ENCODE measurements at places on chromosomes 2 and 18.

GRCh38 chr18:2091937-2092336 is 479.4 kb downstream of the METTL4 start:
- no peak for DNase-seq

DNA sequence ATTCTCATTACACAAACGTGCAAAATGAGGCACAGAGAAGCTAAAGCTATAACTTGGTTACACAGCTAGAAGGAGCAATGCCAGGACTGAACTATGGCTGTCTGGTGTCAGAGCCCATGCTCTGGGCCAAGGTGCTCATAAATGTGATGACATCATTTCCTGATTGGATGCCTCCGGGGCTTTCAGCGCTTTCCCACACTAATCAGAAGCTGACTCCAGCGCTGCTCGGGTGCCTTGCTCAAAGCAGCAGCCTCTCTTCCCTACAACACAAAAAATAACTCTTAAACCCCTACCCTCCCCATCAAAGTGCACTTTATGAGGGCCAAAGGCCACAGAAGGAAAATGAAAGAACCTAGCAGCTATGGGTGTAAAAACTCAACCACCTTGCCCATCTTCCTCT is 90.7 kb downstream of the STK39 start:
- no peak for DNase-seq

- no peak for DNase-seq
Measured at GRCh38 chr2:126935774-126936173, 37.1 kb downstream of the TEX51 start.

DNA sequence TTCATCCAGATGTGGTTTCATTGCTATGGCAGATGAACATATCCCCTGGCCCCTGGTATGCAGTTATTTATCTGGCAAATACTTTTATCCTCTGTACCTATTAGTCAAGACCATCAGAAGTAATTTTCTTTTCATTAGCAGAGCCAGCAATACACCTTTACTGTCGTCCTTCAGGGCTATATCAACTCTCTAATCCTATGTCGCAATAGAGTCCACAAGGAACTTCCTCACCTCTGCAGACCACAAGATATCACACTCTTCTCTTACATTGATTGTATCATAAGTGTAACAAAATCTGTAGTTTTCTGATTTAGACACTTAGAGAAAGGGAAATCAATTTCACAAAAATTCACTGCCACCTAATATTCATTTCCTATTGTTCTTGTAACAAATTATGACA is 252.9 kb upstream of the DCC start:
- no peak for DNase-seq

DNA sequence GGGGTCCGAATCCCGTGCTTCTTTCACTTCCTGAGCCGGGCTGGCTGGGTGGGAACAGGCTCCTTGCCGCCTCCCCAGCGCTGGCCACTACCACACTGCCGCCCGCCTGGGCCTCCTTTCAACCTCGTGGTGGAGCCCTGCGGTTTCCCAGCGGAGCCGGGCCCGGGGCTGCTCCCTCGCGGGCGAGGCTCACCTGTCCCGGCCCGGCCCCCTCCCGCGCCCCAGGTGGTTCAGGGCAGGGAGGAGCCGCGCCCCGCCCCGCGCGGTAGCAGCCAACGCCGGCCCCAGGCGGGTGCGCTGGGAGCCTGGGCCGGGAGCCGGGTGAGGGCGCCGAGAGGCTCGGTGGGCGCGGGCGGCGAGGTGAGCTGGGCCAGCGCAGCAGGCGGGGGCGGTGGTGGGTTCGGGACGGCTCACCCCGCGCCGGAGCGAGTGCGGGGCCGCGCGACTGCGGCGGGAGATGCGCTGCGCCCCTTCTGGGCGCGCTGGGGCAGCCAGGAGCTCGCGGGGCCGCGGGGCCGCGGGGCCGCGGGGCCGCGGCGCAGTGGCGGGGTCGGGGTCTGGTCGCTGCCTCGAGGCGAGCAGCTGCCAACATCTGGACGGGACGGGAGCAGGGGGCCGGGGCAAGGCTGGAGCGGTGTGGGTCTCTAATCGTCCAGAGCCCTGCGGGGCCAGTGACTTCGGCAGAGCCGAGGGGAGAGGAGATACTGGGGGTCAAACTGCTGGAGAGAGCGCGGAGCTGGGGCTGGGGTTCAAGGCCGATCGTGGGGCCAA is at the start of gene LYPD6B:
Gene LYPD6B (plus strand): TSS at position 258 of the 771 bp plus-strand sequence. CDS start 92,250 bp downstream, outside the sequence.
- no peak for DNase-seq

- no peak for DNase-seq
Measured at GRCh38 chr18:10131460-10132395, 217.9 kb downstream of the VAPA start.

- DNase-seq, result no peak
Measured at GRCh38 chr2:136767030-136767429, 1.7 kb downstream of the THSD7B start.

GRCh38 chr2:240596491-240596931 is 10.0 kb downstream of the CAPN10 start:
- no peak for DNase-seq

DNA sequence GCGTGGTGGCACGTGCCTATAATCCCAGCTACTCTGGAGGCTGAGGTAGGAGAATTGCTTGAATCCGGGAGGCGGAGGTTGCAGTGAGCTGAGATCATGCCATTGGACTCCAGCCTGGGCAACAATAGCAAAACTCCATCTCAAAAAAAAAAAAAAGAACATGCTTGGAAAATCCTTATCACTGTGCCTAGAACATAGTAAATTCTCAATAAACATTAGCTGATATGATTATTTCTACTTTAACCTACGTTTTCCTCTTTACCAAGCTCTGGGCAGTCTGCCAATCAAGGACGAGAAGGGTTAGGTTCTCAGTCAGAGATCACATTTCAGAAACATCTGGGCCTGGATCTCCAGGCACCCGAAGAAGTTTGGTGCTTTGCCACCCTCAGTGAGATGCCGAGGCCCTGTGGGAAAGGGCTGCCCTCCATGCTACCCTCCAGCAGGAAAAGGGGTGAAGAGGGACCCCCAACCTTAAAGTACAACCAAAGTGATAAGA is 107.7 kb downstream of the BCL11A start:
- no peak for DNase-seq

- DNase-seq, result no peak
Measured at GRCh38 chr2:150274108-150274507, 213.4 kb downstream of the RND3 start.

DNA sequence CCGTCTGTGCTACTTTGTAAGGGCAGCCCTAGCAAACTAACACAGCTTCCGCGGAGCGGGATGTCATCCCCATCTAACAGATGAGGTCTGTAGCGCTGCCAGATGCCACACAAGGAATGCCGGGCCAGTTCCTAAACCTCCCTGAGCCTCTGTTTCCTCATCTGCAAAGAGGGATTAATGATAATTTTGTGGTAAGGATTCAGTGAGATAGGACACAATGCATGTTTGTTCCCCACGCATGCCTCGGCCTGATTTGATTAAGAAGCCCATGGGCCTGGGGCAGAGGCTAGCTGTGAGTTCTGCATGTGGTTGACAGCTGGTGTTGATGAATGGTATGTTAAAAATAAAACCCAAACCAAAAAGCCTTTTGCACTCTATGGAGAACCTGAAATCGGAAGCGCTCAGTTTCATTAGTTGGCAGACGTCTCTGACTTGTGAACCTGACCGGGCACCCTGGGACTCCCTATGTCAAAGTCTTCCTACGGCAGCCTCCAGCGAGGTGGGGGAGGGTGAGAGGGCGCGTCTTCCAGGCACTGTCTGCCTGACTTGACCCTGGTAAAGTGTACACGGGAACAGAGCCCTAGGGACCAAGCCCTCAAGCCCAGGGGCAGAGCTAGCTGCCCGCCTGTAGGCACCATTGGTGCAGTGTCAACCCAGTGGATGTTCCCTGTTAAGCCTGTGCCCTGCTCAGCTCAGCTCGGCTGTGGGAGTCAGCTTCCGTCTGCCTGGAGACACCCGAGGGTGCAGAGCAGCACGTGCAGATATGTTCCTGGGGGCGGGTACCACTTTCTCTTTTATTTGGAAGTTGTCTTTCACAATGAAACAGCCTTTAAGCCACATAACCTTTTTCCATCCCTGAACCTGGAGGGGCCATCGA is 14.8 kb upstream of the INHBB start:
- DNase-seq, result no peak

DNA sequence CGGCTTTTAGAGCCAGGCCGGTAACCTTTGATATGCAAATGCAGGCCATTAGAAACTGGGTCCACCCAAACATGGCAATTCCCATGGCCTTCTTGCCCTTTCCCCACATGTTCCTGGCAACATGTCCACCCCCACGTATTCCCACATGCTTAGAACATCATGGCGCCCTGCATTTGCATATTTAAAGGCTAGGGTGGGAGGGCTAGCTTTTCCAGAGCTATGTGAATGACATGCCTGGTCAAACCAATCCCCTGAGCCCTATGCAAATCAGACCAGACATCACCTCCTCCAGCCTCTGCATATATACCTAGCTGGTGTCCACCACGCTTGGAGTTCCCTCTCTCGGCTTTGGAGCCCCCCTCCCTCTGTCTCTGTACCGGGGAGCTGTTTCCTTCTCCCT is 481.9 kb downstream of the CDH2 start:
- no peak for DNase-seq

DNA sequence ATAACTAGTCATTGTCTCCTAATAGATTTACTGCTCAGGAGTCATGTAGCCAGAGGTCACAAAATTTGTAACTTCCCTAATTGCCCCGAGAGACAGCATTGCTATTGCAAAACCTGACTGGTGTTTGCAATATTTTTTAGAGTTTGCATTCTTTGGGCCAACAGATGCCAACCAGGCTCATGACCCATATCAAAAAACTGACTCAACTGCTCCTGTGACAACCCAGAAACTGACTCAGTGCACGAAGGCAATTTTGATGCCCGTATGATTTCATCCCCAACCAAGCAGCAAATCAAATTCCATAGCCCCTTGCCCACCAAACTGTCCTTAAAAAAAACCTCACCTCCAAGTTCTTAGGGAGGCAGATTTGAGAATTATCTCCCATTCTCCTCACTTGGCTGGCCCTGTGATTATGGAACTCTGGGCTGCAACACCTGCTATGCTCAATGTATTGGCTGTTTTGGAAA is 951.3 kb downstream of the TSN start:
- no peak for DNase-seq

GRCh38 chr2:77005522-77005921 is 516.7 kb downstream of the LRRTM4 start:
- DNase-seq, result no peak

DNA sequence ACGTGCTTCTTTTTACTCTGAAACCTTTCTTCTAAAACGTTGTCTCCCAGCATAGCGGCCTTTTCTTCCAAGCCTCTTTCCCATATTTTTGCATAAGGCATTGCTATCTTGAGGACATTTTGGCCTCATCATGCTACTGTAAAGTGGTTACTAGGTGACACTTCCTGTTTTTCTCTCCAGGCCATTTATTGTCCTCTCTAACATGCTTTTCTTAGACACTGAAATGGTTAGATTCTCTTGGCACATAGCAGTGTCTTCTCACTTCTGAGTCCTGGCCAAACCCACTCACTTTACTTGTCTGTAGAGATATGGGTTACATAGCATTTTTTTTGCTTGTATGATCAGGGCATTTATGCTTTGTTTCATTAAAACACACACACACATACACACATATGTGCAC is 50.1 kb upstream of the KCNH7 start:
- no peak for DNase-seq

All from activated naive CD4-positive, alpha-beta T cell treated with anti-CD3 and anti-CD28 coated beads, Interleukin-2, amount 10 ng/mL, durations not matched to agents 7 days and 5 days (primary cell).